ENCODE measurements at places on chromosomes 2 and 18.

DNA sequence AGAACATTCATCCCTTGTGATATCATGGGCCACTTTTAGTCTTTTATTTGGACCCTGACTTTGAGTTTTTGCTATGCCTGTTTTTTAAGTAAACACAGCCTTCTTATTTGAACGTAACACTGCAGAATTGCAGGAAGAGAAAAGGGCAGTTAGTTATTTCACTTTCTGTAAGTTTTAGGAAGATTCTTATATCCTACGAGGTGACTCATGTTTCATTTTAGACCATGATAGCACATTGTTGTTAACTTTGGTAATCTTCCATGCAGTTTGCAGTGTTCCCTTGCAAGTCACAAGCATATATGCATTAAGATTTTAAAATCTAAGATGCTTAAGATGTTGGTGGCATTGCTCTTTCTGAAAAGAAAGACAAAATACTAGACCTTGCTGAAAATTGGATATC is 128.6 kb upstream of the EPC2 start:
- no peak for DNase-seq
- no peak overlapping the region for H3K4me3 ChIP-seq
- H3K27ac ChIP-seq = no peak overlapping the region
- no peaks in the 10 kb centered on the region for H3K27me3 ChIP-seq
- no peaks in the 10 kb centered on the region for H3K36me3 ChIP-seq

DNA sequence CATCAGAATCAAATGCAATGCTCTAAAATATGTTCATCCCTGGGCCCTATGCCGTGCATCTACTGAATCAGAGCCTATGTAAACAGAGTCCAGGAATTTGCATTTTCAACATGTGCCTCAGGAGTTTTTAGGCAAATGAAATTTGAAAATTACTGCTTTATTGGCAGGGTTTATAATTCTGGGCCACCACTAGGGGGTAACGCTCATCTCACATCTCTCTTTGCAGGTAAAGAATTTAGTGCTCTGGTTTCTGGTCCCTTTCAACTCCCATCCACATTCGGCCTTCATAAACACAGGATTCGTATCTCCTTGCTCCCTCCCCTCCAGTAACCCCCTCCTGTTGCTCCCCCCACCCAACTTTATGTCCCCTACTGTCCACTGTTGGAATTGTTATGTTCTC is 49.3 kb downstream of the LYPD6B start:
- H3K27me3 ChIP-seq = no peaks in the 10 kb centered on the region
- no peak overlapping the region for H3K4me3 ChIP-seq
- no peaks in the 10 kb centered on the region for H3K36me3 ChIP-seq
- H3K27ac ChIP-seq = no peak overlapping the region
- DNase-seq = no peak

GRCh38 chr18:6396847-6397246 is 17.9 kb downstream of the L3MBTL4 start:
- no peak for DNase-seq
- H3K4me1 ChIP-seq = peaks cover 10% of the 10 kb centered on the region
- H3K4me3 ChIP-seq = no peak overlapping the region
- no peaks in the 10 kb centered on the region for H3K36me3 ChIP-seq

DNA sequence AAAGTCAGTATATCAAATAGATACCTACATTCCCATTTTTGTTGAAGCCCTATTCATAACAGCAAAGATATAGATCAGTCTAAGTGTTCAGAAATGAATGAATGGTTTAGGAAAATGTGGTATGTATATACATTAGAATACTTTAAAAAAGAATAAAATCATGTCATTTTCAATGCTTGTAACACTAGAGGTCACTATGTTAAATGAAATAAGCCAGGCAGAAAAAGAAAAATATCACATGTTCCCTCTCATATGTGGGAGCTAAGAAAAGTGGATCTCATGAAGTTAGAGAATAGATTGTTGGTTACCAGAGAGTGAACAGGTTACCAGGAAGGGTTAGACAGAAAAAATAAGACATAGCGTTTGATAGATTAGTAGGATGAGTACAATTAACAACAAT is 1111.0 kb upstream of the SLC39A10 start:
- no peak overlapping the region for H3K27ac ChIP-seq
- H3K4me1 ChIP-seq = no peaks in the 10 kb centered on the region
- H3K36me3 ChIP-seq = no peaks in the 10 kb centered on the region
- no peak for DNase-seq

DNA sequence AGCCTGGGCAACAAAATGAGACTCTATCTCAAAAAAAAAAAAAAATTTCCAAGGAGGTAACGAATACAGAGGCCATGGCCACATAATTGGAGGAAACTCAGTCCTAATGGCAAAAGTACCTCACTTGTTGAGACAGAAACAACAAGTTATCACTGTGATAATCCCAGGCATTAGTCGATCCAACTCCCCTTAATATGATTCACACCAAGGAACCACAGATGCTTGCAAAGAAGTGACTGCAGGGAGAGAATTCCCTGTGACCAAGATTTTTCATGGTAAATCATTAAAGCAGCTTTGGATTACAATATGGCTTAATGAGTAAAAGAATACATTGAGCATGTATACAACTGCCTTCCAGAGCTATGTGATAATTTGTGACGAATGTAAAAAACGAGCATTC is 80.4 kb upstream of the RNU4ATAC start:
- no peaks in the 10 kb centered on the region for H3K4me1 ChIP-seq
- DNase-seq = no peak
- H3K27me3 ChIP-seq = no peaks in the 10 kb centered on the region
- peaks cover 45% of the 10 kb centered on the region for H3K36me3 ChIP-seq
- no peak overlapping the region for H3K27ac ChIP-seq

GRCh38 chr2:234792621-234793022 is 159.2 kb upstream of the SH3BP4 start:
- no peak for DNase-seq
- H3K4me1 ChIP-seq = no peaks in the 10 kb centered on the region
- H3K27me3 ChIP-seq = no peaks in the 10 kb centered on the region
- H3K4me3 ChIP-seq = no peak overlapping the region
- H3K27ac ChIP-seq = no peak overlapping the region

GRCh38 chr2:240053173-240054155 is at the start of gene OR6B3:
Gene OR6B3, minus strand, starts transcription at chr2:240053521.
- H3K4me3 ChIP-seq = no peak within 1 kb of the TSS
- no peak for DNase-seq
- H3K36me3 ChIP-seq = no peaks in the 10 kb centered on the region
- H3K4me1 ChIP-seq = no peaks in the 10 kb centered on the region
- no peak within 1 kb of the TSS for H3K27ac ChIP-seq
- peaks cover 89% of the 10 kb centered on the region for H3K27me3 ChIP-seq

All from esophagus squamous epithelium (tissue), 5 donors.